ENCODE measurements at places on chromosomes 5 and 9. TPM values are rescaled to one million over a fixed set of nuclear protein-coding genes. Genes with fewer than 3 reads are reported as not detected.

Gene SH3RF2
- 0.53 TPM for total RNA-seq

Gene SLC4A9
- not detected for total RNA-seq

Gene NPDC1
- total RNA-seq = 27.3 TPM

Gene PCDHB4
- total RNA-seq = not detected

Gene ARHGEF37
- total RNA-seq = 0.89 TPM

Gene OR13C9
- not detected for total RNA-seq

Gene INSL4
- not detected for total RNA-seq

Gene PCDHGB1
- 0.35 TPM for total RNA-seq

Gene SPTAN1
- total RNA-seq = 195 TPM

Gene PCDHB11
- not detected for total RNA-seq

Measured in myometrial cell (primary cell).